Activated naive CD4-positive, alpha-beta T cell treated with Interleukin-2 at 50 U/mL for 16 hours (primary cell): ENCODE measurements at places on chromosomes 13 and 19.
A peak's percentile ranks its signal among the peaks of the same experiment; 100 is the strongest.

- DNase-seq: no peak
These were observed 266.3 kb downstream of the DNAJC15 start for GRCh38 chr13:43289470-43290255.

- no peak for DNase-seq
These were observed 1193.0 kb downstream of the PCDH9 start for GRCh38 chr13:66037096-66037495.

DNA sequence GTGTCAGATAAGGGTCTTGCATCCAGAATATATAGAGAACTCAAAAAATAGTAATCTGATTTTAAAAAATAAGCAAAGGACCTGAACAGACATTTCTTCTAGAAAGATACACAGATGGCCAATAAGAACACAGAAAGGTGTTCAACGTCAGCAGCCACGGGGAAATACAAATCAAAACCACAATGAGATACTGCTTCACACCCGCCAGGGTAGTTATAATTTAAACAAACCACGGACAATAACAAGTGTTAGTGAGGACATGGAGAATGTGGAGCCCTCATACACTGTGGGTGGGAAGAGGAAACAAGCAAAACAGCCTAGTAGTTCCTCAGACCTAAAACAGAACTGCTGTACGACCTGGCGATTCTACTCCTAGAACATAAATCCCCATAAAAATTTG lies 26.7 kb upstream of the NAPA start:
- peak; percentile 20 for DNase-seq

GRCh38 chr13:24683351-24683750 lies 3.1 kb downstream of the ATP12A start:
- no peak for DNase-seq

GRCh38 chr19:53158119-53158656 lies 665 bp downstream of the ZNF347 start:
- DNase-seq: peak; percentile 13

DNA sequence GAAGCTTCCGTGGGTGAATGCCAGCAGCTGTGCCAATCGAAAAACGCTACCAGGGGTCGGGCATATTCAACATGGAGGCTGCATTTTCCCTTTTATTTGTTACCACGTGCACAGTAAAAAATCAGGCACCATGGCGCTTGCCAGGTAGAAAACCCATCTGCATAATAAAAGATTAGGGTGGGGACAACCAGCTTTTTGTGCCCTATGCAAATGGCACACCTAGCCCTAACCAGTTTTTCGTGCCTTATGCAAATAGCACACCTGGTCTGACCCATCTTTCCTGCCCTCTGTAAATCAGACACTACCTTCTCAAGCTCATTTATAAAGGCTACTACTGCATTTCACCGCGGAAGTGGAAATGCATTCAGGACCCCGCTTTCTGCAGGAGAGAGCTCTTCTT lies 62.1 kb upstream of the FREM2 start:
- DNase-seq: no peak

DNA sequence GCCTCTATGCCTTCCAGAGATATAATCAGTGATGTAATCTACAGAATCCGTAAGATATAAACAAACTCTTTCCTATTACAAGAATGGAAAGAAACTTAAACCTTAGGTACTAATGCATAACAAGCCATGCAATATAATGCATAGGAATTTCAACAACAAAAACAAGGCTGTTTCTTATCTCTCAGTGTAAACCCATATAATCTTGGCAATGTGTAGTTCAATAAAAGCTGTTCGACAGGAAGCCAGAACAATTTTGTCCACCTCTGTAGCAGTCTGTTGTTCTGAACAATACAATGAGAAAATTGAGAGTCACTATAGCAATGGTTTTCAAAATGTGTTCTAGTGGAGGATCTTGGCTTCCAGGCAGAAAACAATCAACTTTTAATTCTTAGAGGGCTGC lies 111.5 kb upstream of the FREM2 start:
- no peak for DNase-seq

DNA sequence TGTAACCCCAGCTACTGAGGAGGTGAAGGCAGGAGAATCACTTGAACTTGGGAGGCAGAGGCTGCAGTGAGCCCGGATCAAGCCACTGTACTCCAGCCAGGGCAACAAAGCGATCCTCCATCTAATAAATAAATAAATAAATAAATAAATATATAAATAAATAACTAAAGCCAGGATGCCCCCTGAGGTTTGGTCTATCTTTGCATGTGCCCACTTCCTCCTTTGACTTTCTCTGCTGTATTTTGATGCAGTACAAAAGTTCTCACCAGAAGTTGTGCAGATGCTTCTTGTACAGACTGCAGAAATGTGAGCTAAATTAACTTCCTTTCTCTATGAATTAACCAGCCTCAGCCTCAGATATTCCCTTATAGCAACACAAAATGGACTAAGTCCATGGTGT lies 6.5 kb upstream of the N4BP2L2 start:
- no peak for DNase-seq

DNA sequence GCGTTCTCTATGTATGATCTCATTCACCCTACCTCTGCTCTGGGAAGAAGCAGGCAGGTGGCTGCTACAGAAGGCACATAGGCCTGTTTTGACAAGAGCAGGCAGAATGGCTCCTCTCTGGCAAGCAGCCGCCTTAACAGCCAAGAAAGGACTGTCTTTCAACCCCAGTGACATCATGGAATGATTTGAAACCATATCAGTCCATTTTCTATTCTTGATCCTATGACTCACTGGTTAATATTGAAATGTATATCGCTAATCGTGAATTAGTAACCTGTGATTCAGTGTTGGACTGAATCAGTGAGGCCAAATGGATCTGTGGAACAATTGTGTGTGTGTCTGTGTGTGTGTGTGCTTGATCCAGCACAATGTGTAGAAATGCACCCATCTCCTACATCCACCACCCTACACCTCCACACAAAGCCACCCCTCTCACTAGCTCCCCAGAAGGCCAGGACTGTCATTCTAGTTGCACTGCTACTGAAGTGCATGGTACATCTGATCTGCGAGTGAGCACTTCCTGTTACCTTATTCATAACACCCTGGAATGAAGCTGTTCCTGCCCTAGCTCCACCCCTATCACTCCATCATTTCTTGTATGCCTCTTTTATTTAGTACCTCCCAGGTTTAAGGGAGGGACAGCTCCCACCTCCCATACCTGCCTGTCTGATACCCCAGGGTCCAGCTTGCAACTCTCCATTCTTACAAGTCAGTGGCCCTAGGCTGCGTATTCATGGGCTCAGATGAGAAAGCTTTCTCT lies 460.0 kb downstream of the FOXO1 start:
- DNase-seq: peak; percentile 43

DNA sequence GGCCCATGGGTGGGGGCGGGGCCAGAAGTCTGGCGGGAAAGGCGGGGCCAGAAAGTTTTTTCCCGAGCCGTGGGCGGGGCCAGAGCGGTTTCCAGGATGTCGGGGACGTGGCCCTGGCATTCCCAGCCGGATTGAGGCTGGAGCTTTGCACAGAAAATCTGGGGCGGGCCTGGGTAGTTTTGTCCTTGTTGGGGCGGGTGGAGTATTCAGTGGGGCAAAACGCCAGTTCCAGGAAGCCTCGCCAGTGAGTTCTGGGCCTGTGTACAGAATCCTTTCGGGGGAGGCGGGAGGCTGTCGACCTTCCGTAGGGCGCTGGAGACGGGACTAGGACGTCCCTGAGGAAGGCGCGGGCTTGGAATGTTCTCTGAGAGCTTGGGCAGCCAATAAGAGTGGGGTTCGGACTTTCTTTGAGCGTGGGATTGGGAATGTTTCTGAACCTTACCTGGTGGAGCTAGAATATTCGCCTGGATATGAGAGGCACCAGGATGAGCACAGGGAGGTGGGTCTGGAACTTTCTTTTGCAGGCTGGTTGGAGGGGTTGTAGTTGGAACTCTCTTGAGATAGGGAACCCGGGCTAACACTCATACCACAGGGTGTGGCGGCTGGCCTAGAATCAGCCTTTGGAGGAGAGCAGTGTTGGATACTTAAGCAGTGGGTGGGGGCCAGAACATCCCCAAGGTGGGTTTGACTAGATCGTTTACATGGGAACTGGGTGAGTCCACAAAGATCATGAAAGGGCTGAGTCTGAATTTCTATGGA lies 1.3 kb downstream of the CCDC9 start:
- no peak for DNase-seq

DNA sequence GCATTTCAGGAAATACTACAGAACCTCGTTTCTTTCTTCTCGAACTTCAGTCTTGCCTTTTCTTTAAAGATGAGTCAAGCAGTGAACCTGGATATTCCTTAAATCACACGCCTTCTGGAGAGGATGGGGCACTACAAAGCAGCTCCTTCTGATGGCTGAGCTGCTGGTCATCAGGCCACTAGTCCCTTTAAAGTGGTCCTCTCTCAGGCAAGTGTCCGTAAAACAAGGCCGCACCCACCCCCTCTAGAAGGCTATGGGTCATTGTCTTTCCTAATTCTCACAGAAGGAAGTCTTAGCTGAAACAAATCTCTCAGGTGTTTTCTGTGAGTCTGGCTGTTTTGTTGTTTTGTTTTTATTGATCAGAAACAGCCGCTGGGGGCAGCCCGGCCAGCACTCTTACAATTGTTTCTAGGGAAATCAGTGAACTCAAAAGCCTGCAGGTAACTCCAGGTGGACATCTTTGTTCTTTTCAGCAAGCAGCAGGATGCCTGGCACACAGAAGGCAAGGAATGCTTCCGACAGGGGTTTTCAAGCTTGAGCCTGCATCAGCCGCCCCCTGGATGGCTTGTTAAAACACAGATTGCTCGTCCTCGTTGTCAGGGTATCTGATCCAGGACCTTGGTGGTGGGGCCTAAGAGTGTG lies 45.4 kb downstream of the MBNL2 start:
- DNase-seq: no peak

DNA sequence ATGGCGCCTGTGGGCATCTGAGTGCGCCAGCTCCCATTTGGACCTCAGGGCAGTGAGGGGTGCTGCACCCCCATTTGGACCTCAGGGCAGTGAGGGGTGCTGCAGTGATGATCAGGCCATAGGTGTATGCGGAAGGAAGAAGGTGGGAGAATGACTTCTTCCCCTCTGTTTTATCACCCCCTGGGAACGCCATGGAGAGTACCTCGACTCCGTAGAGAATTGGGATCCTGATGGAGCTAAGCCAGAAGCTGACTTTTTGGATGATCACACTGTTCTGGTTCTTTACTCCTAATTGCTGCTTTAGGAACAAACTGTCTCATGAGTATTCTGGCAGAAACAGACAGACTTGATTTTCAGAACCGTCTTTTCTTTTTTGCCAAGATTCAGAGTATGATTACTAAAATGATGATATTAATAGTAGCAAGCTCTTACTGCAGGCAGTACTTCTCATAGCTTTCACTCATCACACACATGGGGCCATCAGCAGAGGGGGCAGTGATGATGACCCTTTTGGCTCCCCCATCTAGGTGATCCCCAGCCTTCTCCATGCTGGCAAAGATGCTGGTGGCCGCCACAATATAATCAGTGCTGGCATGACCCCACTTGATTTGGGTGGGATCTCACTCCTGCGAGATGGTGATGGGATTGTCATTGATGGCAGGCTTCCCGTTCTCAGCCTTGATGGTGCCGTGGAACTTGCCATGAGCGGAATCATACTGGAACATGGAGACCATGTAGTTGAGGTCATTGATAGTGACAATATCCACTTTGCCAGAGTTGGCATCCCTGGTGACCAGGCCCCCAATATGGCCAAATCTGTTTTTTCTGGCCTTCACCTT lies 10.3 kb upstream of the UBAC2 start:
- DNase-seq: no peak

- DNase-seq: no peak
These were observed 6.6 kb downstream of the ANKRD10 start for GRCh38 chr13:110907951-110908898.

DNA sequence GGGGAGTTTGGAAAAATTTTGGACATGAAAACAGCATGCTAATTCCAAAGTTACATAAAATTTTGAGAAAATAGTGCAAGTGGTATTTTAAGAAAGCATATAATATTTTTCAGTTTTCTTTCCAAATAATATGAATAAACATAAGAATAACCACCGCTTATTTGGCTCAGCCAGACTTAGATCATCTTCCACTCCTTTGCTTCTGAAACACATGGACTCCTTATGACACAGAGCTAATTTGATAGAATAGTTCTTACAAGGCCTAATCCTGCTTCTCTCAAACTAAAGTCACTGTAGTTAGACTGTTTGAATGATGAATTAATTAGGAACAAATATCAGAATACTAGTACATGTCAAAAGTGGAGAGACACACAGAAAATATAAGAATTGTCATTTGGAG lies 165.5 kb downstream of the POSTN start:
- DNase-seq: no peak

DNA sequence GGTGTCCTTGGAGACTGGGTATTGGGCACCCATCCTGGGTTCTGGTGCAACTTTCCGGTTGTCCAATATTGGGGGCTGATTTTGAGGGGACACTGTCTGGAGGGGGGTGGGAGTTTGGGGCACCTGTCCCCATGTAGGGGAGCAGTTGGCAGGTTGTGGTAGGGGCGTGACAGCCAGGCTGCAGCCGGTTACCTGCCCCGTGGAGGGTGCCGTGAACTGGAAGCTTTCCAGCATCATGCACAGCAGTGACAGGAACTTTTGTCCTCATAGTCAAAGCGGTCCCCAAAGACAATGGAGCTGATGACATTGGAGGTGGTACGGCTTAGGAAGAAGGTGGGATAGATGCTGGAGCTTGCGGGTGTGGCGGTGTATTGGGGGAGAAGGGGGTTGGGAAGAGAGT lies 34.3 kb downstream of the CYP2B6 start:
- DNase-seq: no peak

DNA sequence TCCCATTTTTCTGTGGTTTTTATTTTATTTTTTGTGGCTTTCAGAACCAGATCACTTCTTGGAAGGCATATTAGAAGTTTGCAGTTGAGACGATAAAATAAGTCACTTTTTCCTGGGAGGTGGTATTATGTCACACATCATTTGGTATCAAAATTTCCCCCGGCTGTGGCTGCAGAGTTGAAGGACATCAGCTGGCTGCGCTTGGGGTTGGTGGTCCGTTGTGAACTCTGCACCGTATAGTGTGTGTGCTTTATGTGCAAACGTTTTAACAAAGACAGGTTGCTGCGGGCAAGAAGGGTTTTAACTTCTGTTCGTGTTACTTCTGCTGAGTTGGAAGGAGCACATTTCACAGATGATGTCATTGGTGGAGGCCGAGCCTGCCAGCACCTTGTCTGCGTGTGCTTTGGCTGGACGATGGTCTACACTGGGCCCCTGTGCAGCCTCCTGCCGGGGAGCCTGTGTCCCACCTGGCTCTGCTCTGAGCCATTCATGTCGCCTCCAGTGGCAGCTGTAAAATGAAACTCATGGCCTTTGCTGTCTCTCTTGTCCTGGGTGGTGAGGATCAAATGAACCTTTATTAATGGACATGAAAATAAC lies 9.6 kb downstream of the ATP11A start:
- DNase-seq: no peak

- peak; percentile 76 for DNase-seq
These were observed 44.1 kb upstream of the RANBP3 start for GRCh38 chr19:6021878-6022569.

- DNase-seq: no peak
These were observed 53.0 kb upstream of the FBXL3 start for GRCh38 chr13:77079902-77080413.

DNA sequence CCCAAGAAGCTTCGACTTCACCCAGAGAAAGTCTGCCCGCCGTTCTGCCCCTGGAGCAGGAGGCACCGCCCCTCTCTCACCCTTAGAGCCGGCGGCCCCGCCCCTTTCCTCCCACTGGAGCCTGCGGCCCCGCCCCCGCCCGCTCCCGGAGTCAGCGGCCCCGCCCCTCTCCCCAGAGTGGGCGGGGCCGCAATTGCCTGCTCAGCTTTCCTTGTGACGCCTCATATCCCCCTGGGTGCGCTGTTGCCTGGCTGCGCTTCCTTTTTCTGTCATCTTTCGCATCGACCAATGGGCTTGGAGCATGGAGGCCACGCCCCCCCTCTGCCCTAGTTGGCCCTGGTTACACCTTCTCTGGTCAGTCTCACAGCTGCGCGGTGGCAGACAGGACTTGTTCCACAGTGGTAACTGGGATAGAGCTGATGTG lies 38.2 kb upstream of the ZNF492 start:
- no peak for DNase-seq
